ENCODE measurements at places on chromosomes 3 and 15. TPM values are rescaled to one million over a fixed set of nuclear protein-coding genes. Genes with fewer than 3 reads are reported as not detected.

GRCh38 chr15:48021336-48022086, 99.3 kb upstream of the SLC24A5 start:
- no peak overlapping the region for H3K27ac ChIP-seq
- H3K36me3 ChIP-seq, result no peaks in the 10 kb centered on the region
- DNase-seq, result no peak
- no peaks in the 10 kb centered on the region for H3K27me3 ChIP-seq

- no peak overlapping the region for H3K4me3 ChIP-seq
- H3K4me1 ChIP-seq, result no peaks in the 10 kb centered on the region
- H3K27ac ChIP-seq, result no peak overlapping the region
- H3K36me3 ChIP-seq, result no peaks in the 10 kb centered on the region
Observed at GRCh38 chr15:69357773-69358771, 56.1 kb upstream of the KIF23 start.

Gene NECTIN3
- 5.1 TPM for total RNA-seq

- no peak overlapping the region for H3K4me3 ChIP-seq
- no peak overlapping the region for H3K27ac ChIP-seq
- no peak for DNase-seq
- peaks cover 9% of the 10 kb centered on the region for H3K36me3 ChIP-seq
- no peaks in the 10 kb centered on the region for H3K27me3 ChIP-seq
- peaks cover 28% of the 10 kb centered on the region for H3K4me1 ChIP-seq
Observed at GRCh38 chr3:16290007-16290826, 25.2 kb downstream of the OXNAD1 start.

GRCh38 chr3:182568876-182569275, 224.4 kb upstream of the ATP11B start:
- peaks cover 4% of the 10 kb centered on the region for H3K4me1 ChIP-seq
- no peaks in the 10 kb centered on the region for H3K36me3 ChIP-seq
- H3K4me3 ChIP-seq, result no peak overlapping the region
- DNase-seq, result no peak

DNA sequence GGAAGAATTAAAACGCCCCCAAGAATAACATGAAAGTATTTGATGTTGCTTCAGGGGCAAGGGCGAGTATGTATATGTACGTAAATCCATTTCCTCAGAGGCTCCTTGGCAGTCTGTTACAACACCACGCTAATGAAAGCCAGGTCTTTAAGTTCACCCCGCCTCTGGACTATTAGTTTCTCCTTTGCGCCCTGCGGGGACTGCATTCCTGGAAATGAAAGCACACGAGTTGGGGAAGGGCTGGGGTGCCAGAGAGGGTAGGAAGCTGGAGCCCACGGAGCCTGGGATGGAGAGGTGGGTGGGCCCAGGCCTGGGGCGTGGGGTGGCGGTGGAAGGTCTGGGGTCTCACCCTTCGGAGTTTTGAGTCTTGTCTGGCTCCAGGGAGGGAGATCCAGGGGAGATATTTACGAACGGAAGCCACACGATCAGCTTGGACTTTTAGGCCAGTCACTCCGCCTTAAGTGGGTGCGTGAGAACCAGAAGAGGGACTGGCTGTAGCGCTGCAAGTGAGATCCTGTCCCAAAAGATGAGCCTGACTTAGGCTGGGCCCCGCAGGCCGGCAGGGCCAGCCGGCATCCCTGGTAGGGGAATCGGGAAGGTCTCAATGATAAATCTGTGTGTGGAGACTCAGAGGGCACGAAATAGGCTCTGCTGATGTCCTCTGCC, 1.6 kb upstream of the PLCL2 start:
- peak overlapping the region; percentile 91 for H3K27ac ChIP-seq
- no peaks in the 10 kb centered on the region for H3K36me3 ChIP-seq
- DNase-seq, result no peak
- H3K27me3 ChIP-seq, result no peaks in the 10 kb centered on the region
- peaks cover 28% of the 10 kb centered on the region for H3K4me1 ChIP-seq

GRCh38 chr3:49648354-49649019, 25.7 kb upstream of the APEH start:
- no peaks in the 10 kb centered on the region for H3K27me3 ChIP-seq
- DNase-seq, result no peak
- H3K4me1 ChIP-seq, result no peaks in the 10 kb centered on the region
- no peak overlapping the region for H3K27ac ChIP-seq
- no peaks in the 10 kb centered on the region for H3K36me3 ChIP-seq
- no peak overlapping the region for H3K4me3 ChIP-seq

Gene GCSAM
- 1.4 TPM for total RNA-seq

- H3K4me1 ChIP-seq, result peaks cover 17% of the 10 kb centered on the region
- H3K27ac ChIP-seq, result no peak overlapping the region
- no peak overlapping the region for H3K4me3 ChIP-seq
Observed at GRCh38 chr3:63580151-63580550, 72.3 kb upstream of the SNTN start.

DNA sequence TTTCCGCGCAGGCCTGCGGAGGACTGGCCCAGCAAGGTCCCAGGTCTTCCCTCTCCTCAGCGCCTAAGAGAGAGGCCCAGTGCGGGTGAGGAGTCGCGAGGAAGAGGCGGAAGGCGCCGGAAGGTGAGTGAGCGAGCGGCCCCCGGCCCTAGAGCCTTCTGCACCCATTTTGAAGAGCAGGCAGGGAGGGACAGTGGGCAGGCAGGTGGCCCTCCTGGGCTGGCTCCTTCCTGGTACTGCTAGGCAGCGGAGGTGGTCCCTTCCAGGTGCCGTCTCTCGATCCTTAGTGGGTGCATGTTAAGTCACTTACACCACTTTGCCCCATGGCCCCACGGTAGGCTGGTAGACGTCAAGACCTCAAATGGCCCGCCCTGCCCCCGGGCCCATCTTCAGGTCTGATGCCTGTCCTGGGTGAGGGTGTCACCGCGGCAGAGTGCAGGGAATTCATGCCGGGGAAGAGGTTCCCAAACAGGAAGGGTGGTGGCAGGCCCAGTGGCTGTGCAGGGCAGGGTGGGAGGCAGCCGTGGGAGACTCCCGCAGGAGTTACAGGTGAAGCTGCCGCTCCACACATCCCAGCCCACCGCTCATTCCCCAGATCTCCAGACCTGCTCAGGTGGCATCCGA, 14.4 kb downstream of the PAK6 start:
- H3K4me3 ChIP-seq, result peak overlapping the region; percentile 64
- H3K27me3 ChIP-seq, result peaks cover 2% of the 10 kb centered on the region
- H3K27ac ChIP-seq, result peak overlapping the region; percentile 81
- peaks cover 46% of the 10 kb centered on the region for H3K4me1 ChIP-seq
- DNase-seq, result no peak

DNA sequence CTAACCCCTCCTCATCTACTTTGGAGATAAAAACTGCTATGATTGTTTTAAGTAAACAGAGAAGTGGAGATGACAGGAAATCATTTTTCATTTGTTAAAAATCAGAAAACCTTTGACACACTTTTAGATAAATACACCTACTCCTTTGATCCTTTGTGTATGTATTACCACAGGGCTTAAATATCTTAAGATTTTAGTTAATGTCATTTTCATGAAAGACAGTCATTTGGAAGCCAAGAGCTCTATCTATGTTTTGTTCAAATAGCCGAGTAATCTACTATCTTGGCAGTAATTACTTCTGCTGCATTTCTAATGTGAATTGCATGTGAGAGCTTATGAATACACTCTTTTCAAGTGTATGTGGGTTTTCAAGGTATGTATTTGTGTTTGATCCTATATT, 2.0 kb downstream of the ARPP21 start:
- peaks cover 26% of the 10 kb centered on the region for H3K27me3 ChIP-seq
- no peak overlapping the region for H3K27ac ChIP-seq
- peaks cover 11% of the 10 kb centered on the region for H3K4me1 ChIP-seq

- H3K4me1 ChIP-seq, result no peaks in the 10 kb centered on the region
- H3K36me3 ChIP-seq, result no peaks in the 10 kb centered on the region
- no peak overlapping the region for H3K27ac ChIP-seq
- no peaks in the 10 kb centered on the region for H3K27me3 ChIP-seq
Observed at GRCh38 chr3:169227911-169228310, 435.6 kb downstream of the MECOM start.

Gene GPR62
- not detected for total RNA-seq

DNA sequence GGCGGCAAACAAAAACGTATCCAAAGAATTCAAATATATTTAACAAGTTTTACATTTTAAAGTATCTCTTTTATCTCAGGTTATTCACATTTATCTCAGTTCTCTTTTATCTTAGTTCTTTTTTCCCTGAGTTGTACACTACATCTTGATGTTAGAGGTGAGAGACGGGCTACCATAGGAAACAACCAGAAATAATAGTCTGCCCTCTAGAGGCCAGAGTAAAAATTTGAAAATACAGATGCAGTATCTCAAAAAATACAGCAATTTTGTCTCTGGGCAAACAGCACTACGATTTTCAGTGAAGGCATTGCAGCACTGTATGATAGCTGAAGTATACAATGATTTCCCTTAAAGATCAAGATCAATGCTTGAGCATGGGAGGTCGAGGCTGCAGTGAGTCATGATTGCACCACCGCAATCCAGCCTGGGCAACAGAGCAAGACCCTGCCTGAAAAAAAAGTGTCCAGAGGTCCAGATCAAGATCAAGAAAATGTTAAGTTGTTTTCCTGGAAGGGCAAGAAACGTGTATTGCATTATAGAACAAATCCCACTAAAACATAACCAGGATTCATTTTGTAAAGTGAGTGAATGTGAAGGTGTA, 82.6 kb upstream of the ATP11B start:
- H3K4me3 ChIP-seq, result no peak overlapping the region
- DNase-seq, result no peak
- H3K36me3 ChIP-seq, result no peaks in the 10 kb centered on the region
- no peaks in the 10 kb centered on the region for H3K4me1 ChIP-seq
- no peak overlapping the region for H3K27ac ChIP-seq

DNA sequence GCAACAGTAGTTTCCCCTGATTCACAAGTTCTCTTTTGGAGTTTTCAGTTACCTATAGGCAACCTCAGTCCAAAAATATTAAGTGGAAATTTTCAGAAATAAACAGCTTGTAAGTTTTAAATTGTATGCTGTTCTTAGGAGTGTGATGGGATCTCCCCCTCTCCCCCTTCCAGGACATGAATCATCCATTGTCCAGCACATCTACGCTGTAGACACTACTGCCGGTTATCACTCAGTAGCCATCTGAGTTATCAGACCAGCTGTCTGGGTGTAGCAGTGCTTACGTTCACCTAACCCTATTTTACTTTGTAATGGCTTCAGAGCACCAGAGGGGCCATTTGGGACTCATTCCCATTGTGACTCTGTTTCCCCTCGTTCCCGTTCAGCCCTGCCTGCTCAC, 96.7 kb upstream of the PLXNA1 start:
- H3K4me3 ChIP-seq, result no peak overlapping the region
- peaks cover 15% of the 10 kb centered on the region for H3K4me1 ChIP-seq
- no peak for DNase-seq
- no peaks in the 10 kb centered on the region for H3K27me3 ChIP-seq

Gene LRRC2
- total RNA-seq, result 2.9 TPM

GRCh38 chr15:81296186-81296585, 27.8 kb downstream of the STARD5 start:
- H3K4me1 ChIP-seq, result peaks cover 47% of the 10 kb centered on the region
- H3K4me3 ChIP-seq, result no peak overlapping the region
- peaks cover 14% of the 10 kb centered on the region for H3K36me3 ChIP-seq
- no peaks in the 10 kb centered on the region for H3K27me3 ChIP-seq
- DNase-seq, result no peak

Gene VPS13C
- 30.4 TPM for total RNA-seq

DNA sequence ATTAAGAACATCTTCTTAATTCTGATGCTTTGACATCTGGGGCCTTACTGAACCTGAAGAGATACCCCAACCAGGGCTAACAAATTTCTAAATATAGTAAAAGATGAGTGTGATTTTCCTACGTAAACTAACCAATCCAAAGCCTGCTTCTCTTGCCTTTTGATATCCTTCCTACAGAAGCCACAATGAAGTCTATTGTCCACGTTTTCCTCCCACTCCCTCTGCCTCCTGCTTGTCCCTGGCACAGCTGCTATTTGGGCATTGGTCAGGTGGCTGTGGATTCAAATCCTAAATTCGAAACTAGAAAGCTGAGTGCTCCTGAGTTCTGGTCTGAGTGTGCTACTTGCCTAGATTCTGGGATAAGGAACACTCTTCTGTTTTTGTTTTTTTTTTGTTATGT, 17.4 kb upstream of the MKRN3 start:
- H3K27ac ChIP-seq, result no peak overlapping the region
- H3K36me3 ChIP-seq, result no peaks in the 10 kb centered on the region
- DNase-seq, result no peak
- no peaks in the 10 kb centered on the region for H3K4me1 ChIP-seq
- no peak overlapping the region for H3K4me3 ChIP-seq
- H3K27me3 ChIP-seq, result no peaks in the 10 kb centered on the region

GRCh38 chr15:62087671-62088352, 21.0 kb downstream of the C2CD4A start:
- no peaks in the 10 kb centered on the region for H3K36me3 ChIP-seq
- H3K4me1 ChIP-seq, result peaks cover 14% of the 10 kb centered on the region
- no peak for DNase-seq
- H3K27ac ChIP-seq, result peak overlapping the region; percentile 24

DNA sequence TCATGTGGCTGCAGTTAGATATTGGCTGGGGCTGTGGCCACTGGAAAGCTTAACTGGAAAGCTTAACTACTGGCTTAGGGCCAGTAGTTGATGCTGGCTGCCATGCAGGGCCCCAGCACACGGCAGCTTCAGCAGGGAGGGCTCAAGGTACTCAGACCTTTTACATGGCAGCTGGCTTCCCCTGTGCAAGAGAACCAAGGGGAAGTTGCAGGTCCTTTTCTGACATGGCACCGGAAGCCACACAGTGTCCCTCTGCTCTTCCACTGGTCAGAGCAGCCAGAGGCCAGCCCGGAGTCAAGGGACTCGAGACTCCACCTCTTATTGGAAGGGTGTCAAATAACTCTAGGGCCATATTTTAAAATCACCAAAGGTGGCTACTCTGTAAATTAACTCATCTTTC, 24.5 kb downstream of the CCR9 start:
- H3K4me1 ChIP-seq, result peaks cover under 1% of the 10 kb centered on the region
- H3K36me3 ChIP-seq, result no peaks in the 10 kb centered on the region
- no peaks in the 10 kb centered on the region for H3K27me3 ChIP-seq
- H3K27ac ChIP-seq, result no peak overlapping the region

- H3K4me1 ChIP-seq, result peaks cover 20% of the 10 kb centered on the region
- no peak overlapping the region for H3K27ac ChIP-seq
- DNase-seq, result no peak
- H3K27me3 ChIP-seq, result no peaks in the 10 kb centered on the region
Observed at GRCh38 chr3:122510878-122511535, 3.7 kb downstream of the KPNA1 start.

Gene GNAT1
- total RNA-seq, result not detected

- peaks cover 14% of the 10 kb centered on the region for H3K4me1 ChIP-seq
- H3K36me3 ChIP-seq, result no peaks in the 10 kb centered on the region
- H3K27ac ChIP-seq, result no peak overlapping the region
- no peaks in the 10 kb centered on the region for H3K27me3 ChIP-seq
Observed at GRCh38 chr15:60784483-60785254, 305.7 kb upstream of the ICE2 start.

Gene ATG3
- total RNA-seq, result 81.6 TPM

DNA sequence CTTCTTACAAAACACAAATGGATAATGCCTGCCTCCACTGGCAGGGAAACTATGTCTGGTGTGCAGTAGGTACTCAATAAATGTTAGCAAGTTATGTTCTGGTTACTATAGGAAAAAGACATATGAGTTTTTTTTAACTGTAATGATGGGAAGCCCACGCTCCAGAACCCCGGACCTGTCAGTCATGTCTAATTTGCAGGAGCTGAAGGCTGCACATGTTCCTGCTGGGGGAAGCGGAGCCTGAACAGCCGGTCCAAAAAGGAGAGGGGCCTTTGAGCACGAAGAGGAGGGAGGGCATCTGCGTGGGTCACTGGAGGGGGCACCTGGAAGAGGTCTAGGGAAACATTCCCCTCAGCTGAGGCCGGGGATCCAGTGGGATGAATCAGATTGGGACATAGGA, 113.2 kb downstream of the DGKG start:
- no peaks in the 10 kb centered on the region for H3K36me3 ChIP-seq
- peaks cover 10% of the 10 kb centered on the region for H3K4me1 ChIP-seq
- H3K4me3 ChIP-seq, result no peak overlapping the region
- no peak overlapping the region for H3K27ac ChIP-seq
- DNase-seq, result no peak
- H3K27me3 ChIP-seq, result no peaks in the 10 kb centered on the region
